Mucosa of gallbladder (tissue), 1 donor: ENCODE measurements at places on chromosomes 16 and 17. TPM values are rescaled to one million over a fixed set of nuclear protein-coding genes. Genes with fewer than 3 reads are reported as not detected.

GRCh38 chr17:61401389-61402072 is 1.9 kb downstream of the TBX2 start:
- DNase-seq: no peak

- DNase-seq: no peak
Measured at GRCh38 chr16:69424935-69425784, 741 bp downstream of the CYB5B start.

GRCh38 chr16:15640966-15641365 is 2.0 kb downstream of the MARF1 start:
- no peak for DNase-seq

- no peak for DNase-seq
Measured at GRCh38 chr16:56773532-56773931, 43.6 kb downstream of the NUP93 start.

DNA sequence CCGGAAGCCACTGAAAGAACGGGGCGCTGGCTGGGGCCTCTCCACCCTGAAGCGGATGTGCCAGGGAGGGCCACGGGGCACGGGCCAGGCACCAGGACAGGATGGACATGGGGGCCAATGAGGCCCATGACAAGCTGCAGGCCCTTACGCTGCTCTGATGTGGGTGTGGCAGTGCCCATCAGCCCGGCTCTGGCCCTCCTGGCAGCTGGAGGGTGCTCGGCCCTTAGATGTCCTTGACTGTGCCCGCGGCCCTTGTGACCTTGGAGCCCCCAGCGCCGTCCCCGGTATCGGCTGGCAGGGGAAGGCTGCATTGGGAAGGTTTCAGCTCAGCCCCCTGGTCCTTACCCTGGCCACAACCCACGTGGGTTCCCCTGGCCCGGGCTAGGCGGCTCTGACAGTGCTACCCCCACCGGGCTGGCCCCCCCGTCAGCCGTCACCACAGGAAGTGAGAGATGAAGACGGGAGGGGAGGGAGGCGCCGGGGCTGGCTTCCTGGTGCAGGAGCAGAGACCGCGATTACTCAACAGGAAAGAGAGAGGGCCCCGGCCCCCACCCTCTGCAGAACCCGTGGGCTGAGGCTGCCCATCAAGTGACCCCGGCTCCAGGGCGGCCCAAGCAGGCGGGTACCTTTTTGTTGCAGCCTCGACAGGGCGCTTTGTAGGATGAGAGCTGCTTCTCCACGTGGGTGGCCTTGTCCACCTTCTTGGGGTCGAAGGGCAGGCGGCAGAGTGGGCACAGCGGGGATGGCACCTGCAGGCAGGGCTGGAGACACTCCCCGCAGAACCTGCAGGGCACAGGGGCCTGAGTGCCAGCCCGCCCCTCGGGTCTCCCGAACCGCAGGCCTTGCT is 5.3 kb downstream of the RNF166 start:
- peak; percentile 91 for DNase-seq

DNA sequence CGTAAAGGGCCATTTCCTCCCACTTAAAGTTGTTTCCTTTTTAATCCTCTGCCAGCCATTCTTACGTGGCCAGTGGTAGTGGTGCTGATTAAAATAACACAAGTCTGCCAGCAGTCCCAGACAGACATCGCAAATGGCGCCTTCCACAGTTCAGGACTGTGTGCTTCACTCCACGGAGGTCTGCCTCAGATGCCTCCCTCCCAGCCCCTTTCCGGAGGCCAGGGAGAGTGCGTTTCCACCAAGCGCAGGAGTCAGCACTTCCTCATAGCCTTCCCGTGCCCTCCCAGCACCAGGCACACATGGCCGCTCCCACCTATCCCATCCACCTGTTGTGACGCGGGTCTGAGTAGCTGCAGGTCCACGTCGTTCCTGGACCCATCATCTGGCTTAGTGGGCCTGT is 205.6 kb downstream of the RPTOR start:
- no peak for DNase-seq

DNA sequence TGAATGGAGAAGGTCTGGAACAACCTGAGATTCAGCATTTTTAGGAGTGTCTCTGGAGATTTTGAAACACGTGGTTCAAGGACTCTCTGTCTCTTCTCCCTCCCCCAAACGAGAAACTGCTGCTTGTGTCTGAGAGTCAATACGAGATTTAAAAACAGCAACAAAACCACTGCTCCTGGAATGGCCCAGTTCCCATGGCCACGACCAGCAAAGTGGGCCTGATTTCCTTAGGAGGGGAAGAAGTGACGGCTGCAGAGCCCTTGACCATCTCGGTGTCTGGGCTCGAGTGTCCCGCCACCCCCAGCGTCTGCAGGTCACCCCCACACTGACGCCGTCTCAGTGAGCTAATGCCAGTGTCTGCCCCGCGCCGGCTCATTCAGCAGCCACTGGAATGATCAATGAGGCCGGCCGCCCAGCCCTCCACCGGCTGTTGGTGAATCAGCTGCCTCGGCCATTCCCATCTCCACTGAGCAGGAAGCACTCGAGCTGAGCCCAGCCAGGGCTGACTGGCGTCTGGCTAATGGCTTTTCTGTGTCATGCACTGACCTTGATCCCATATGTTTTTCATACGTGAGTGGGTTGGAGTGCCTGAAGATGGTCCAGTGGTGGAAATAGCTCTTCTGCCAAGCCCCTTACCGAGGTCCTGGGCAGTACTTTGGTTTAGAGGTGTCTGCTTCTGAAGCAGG is 151.8 kb downstream of the PITPNC1 start:
- peak; percentile 85 for DNase-seq

DNA sequence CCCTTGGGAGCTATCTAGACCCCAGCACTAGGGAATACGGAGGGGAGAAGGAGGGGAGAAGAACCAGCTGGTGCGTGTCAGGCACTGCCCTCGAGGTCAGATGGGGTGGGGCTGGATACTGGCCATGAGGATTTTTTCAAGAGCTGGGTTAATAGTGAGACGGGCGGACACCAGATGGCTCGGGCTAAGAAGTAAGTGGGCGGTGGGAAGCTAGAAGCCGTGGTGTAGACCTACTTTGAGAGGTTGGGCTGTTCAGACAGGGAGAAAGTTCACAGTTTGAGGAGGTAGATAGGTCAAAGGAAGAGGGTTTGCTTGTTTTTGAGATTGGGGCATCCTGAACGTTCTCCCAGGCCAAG is 303.8 kb downstream of the SEC14L1 start:
- no peak for DNase-seq

DHRS7C gene
- total RNA-seq: not detected

ERAL1 gene
- total RNA-seq: 33.6 TPM

DNA sequence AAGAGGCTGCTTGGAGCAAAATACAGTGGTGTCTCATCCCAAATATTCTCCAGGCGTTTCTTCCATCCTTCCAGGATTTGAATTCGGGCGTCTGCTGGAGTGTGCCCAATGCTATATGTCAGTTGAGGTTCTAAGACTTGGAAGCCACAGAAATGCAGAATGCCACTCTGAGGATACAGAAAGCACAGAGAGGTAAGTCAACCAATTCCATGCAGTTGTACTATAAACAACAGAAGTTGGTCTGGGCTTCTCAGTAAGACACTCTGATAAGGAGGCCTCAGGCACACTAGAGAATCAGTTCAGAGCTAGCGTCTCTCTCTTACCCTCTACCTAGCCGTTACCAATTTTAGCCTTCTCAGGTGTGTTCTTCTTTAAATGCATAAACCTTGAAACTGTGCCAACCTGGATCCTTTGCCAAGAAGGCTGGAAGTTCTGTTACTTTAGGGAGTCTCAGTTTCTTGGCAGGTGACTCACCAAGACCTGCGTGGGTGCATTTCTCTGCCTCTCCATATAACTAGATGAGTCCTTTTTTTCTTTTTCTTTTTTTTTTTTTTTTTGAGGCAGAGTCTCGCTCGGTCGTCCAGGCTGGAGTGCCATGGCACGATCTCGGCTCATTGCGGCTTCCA is 15.1 kb downstream of the NQO1 start:
- peak; percentile 60 for DNase-seq
